Naive thymus-derived CD4-positive, alpha-beta T cell (primary cell): ENCODE measurements at places on chromosomes 5 and 9. TPM values are rescaled to one million over a fixed set of nuclear protein-coding genes. Genes with fewer than 3 reads are reported as not detected.
A peak's percentile ranks its signal among the peaks of the same experiment; 100 is the strongest.

DNA sequence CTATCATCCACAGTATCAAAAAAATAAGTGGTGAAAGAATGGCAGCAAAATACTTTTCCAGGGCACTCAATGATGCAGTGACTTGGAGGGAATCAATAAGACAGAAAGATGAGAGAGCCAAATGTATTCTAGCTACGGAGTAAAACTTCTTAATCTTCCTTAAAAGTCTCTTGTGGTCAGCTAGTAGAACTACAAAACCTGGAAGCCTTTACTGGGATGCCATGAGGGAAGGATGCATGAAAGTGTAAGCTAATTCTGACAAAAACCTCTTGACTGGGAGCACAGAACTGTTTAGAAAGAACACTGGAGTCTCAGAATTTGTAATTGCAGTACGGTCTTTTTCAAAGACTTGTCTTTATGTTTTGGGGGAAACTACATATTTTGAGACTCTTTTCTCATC, 432.8 kb upstream of the PTPRD start:
- DNase-seq, result no peak

DNA sequence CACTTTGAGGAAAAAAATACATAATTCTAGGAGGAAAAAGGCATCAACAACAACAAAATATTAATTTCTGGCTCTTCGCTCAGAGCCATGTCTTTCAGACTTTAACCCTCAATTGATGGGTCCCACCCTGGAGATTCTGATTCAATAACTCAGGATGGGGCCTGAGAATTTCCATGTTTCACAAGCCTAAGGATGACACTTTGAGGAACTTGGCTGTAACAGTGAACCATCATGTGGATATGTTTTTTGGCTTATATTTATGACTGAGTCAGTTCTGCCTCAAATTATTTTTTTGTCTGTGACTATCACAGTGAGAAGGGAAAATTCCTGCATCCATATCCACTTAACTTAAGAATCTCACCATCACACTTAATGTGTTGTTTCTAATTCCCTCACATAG, 504.6 kb downstream of the RASEF start:
- no peak for DNase-seq

GRCh38 chr9:125821078-125821477, 73.9 kb downstream of the PBX3 start:
- DNase-seq, result no peak

DNA sequence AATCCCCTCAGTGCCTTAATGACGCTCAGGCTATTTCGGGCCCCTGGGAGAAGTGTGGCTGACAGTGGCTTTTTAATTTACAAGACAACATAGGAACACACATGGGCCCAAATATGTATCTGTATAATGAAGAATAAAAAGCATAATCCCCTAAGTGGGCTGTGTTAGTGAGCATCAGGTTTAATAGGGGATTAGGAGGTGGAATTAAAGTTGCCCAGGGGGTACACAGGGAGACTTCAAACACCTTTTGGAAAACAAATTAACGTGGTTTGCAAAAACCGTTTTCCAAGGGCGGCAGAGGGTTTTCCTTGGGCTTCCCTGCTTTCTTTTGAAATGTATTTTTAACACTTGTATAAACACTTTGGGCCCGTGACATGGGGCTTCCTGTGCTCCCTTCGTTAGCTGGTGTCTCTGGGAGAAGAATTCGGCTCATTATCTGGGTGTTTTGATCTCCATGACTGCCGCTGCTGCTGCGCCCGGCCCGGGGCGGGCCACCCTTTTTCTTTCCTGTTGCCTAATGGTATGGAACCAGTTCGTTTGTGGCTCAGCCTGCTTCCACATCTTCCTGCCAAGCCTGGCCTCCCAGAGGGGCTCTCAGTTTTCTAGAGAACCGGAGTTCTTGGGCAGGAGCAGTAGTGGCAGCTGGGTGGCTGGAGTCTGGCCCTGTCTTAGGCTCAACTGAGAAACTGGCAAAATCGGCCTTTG, 173.0 kb downstream of the MACROH2A1 start:
- DNase-seq, result no peak

GRCh38 chr5:57863661-57864060, 381.1 kb upstream of the ACTBL2 start:
- DNase-seq, result no peak

- DNase-seq, result no peak
Observed at GRCh38 chr9:78294290-78295176, 2.4 kb upstream of the PSAT1 start.

GRCh38 chr5:27020973-27021372, 17.4 kb downstream of the CDH9 start:
- no peak for DNase-seq

The SPAG8 gene
- 9.1 TPM for total RNA-seq

- DNase-seq, result no peak
Observed at GRCh38 chr5:57715296-57715695, 232.7 kb upstream of the ACTBL2 start.

GRCh38 chr5:93305984-93306383, 275.0 kb downstream of the NR2F1-AS1 start:
- no peak for DNase-seq

The CTXN3 gene
- total RNA-seq, result not detected

DNA sequence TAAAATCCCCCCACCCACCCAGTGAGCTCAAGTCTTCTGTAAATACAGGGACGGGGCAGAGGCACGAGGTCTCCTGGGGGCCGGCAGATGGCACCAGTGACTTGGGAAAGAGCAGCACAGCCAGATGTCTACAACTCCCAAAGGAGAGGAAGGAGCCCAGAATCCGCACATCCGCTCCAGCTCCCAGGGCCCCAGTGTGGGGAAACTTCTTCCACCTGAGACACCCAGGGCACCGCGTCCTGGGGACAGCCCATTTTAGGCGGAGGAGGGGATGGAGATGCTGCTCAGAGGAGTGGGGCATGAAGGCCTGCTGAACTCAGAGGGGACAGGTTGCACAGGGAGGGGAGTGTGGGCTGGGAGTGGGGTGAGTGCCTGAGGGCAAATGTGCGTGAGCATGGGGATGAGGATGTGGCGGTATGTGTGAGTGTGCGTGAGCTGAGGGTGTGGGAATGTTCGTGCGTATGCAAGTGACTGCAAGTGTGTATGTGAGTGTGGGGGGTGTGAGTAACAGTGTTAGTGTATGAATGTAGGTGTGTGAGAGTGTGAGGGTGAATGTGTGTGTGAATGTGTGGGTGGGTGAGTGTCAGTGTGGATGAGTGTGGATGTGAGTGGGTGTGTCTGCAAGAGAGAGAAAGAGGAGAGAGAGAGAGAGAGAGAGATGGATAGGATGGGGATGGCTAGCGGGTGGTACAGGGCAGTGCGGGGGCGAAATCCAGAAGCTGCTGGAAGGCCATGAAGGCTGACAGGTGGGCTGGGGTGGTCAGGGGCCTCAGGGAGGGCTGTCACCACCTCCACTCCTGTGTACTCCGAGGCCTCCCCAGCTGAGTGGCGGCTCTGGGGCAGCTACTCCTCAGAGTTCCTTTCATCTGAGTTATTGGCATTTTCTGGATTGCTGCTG, 63.5 kb downstream of the DUSP1 start:
- DNase-seq, result no peak

DNA sequence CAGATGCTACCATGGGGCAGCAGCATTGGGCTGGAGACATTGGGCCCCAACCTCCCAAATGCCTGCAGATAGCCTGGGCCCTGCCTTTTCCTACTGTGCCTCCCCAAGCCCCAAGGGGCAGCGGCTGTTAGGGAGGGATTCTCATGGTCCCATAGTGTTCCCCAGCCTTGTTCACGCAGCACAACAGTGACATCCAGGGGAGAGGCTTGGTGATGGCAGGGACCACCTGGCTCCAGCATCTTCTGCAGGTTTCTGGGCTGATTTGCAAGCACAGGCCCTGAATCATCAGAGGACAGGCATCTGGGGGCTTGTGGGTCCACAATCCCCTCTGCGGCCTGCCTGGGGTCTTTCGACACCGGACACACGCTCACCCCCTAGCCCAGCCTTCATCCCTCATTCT, 354.6 kb downstream of the SLIT3 start:
- DNase-seq, result no peak

DNA sequence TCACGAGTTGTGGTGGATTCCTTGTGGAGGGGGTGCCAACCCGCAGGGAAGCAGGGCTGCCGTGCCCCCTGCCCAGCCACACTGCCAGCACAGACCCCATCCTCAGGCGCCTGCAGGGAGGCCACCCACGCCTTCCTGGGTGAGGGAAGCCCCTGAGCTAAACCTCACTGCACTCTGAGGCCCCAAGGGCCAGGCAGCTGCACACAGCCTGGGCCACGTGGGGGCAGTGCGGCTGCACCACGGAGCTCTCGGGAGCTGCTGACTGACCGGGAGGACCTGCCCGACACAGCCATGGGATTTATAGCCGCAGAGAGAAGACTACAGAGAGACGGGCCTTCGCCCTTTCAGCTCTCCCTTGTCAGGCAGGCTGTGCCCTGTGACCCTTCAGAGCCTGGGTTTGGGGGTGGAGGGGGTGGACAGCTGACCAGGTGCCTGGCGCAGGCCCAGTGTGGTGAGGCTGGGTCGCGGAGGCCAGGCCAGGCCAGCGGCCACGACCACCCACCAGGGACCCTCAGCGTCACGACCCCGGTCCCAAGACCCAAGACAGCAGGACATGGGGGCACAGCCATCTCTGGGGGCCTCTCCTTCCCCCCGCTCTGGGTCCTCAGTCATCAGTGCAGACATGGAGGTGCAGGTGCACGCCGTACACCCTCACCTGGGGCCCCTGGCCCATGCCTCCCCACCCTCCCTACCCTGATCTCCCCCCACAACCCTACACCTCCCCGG, 4.3 kb upstream of the AHRR start:
- no peak for DNase-seq

- DNase-seq, result no peak
Observed at GRCh38 chr9:79362100-79363081, 209.4 kb upstream of the TLE4 start.

DNA sequence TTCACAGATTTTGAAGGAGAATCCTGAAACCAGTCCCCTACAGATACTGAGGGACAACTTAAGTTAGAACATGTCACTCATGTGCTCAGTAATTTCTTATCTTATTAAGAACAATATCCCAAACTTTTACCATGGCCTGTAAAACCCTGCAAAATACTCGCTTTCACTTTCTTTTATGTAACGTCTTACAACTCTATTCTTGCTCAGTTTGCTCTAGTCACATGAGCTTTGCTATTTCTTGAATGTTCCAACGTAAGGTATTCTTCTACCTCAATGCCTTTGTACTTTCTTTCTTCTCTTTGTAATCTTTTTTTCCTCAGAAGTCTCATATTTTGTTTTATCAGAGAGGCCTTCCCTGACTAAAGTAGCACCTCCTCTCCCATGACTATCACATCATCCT, 14.1 kb downstream of the TMEM38B start:
- DNase-seq, result no peak

DNA sequence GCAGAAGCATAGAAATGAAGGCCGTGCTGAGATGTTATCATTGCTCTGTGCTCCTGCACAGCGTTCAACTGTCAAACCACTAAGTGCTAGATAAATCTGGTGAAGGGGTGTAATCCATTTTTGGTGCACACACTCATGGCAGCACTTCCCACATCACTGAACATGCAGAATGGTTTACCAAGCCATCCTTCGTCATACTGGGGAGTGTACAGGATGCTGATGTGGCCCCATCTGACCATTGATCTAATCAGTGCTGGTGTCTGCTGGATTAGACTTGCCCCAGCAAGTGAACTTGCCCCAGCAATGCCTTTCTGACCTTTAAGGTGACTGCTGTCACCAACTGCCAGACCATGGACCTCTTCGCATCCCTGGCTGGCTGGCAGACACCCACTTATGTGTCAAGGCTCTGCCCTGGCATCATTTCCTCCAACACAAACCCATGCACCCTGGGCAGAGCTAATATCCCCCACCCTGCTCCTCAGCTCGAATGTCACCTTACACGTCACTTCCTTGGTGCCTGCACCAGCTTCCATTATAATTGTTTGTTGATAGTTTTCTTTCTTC, 4.2 kb upstream of the SEMA4D start:
- peak; percentile 71 for DNase-seq

The TUSC1 gene
- total RNA-seq, result not detected

DNA sequence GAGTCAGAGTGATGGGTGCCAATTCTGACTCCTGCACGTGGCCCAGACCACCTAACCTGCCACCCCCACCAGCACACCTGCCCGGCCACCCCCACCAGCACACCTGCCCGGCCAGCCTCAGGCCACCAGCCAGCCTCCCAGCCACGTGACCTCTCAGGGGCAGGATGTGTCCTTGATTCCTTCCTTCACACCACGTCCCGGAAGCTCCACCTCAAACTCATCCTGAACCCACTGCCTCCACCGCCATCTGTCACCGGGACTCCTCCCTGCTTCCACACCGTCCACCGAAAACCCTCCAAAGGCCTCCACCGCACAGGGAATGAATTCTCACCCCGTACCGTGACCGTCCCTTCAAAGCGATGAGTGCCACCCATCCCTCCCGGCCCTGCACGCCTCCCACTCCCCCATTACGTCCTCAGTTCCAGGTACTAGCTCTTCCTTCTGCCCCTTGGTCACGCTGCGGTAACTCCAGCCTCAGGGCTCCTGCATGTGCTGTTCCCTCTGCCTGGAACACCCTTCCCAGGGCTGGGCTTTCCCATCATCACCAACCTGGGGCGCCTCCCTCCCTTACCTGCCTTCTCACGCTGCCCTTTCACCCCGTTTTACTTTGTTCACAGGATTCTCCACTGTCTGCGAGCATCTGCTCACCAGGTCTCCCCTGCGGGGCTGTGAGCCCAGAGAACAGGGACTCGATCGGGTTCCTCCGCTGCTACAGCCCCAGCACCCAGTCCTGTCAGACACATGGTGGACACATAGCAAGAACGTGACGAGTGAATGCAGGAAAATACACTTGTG, 82.9 kb downstream of the ADAMTS2 start:
- no peak for DNase-seq

- no peak for DNase-seq
Observed at GRCh38 chr9:12464910-12465512, 228.2 kb upstream of the TYRP1 start.

DNA sequence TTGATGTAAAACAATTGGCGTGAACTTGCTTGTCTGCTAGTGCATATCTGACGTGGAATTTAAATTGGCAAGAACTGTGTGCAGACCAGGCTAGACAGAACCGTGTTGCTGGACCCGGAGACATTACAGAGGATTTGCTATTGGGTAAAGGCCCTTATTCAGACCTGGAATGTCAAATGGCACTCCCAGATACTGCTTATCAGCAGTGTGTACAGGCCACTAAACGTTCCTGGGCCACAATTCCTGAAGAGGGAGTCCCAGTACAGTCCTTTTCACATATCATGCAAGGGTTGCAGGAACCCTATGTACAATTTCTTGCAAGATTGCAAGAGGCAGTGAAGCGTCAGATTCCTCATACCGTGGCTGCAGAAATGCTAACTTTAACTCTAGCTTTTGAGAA, 13.5 kb upstream of the MCCC2 start:
- no peak for DNase-seq

DNA sequence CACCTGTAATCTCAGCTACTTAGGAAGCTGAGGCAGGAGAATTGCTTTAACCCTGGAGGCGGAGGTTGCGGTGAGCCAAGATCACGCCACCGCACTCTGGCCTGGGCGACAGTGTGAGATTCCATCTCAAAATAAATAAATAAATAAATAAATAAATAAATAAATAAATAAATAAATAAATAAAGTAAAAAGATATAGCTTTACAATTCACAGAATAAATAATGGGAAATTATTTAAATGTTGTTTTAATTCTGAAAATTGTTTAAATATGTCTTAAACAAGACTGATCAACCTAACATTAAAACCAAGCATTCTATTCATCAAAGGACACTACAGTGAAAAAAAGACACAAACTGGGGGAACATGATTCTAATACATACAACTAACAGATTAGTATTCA, 357.1 kb downstream of the CTNND2 start:
- no peak for DNase-seq

The MCTP1 gene
- total RNA-seq, result 38.9 TPM

The AP3B1 gene
- 32.8 TPM for total RNA-seq
